ENCODE measurements at places on chromosomes 11 and 22.

DNA sequence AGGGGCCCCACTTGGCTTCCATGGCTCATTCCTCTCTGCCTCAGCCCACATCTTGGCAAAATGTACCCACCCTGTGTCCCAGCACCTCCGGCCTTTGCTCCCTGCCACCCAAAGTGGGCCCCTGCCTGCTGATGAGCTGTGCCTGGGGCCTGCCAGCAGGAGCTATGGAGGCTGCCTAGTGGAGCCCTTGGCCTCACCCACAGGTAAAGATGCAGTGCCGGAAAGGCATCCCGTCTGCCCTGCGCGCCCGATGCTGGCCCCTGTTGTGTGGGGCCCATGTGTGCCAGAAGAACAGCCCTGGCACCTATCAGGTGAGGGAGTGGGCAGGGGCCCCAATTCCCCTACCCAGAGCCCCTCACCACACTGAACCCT lies 1.3 kb downstream of the TBC1D10C start:
- no peak for DNase-seq

DNA sequence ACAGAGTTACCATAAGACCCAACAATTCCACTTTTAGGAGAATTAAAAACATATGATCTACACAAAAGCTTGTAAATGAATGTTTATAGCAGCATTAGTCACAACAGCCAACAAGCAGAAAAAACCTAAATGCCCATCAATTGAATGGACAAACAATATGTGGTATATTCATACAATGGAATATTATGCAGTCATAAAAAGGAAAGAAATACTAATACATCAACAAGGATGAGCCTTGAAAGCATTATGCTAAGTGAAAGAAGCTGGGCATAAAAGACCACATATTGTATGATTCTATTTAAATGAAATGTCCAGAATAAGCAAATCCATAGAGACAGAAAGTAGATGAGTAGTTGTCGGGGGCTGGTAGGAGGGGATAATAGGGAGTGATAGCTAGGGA lies 5.0 kb downstream of the MPZL2 start:
- no peak for DNase-seq

GRCh38 chr22:19430890-19431541 lies 517 bp downstream of the HIRA start:
- DNase-seq: no peak

DNA sequence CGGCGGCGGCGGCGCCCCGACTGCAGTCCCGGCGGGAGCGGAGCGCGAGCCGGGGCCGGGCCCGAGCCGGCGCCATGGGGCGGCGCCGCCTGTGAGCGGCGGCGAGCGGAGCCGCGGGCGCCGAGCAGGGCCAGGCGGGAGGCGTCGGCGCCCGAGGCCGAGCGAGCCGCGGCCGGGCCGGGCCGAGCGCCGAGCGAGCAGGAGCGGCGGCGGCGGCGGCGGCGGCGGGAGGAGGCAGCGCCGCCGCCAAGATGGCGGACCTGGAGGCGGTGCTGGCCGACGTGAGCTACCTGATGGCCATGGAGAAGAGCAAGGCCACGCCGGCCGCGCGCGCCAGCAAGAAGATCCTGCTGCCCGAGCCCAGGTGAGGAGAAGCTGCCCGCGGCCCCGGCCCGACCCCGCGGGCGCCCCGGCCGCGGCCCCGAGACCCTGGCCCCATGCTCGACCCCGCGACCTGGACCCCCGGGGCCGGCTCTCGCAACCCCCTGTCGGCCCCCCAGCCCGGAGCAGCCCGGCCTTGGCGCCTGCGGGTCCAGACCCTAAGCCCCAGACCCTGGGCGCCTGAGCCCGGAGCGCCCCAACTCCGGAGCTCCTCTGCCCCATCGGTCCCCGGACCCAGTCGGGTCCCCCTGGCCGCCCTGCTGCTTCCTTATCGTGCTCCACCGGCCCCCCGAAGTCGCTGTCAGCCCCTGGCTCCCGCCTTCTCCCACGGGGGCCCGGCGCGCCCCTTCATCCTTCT lies at the start of gene GRK2:
Gene GRK2, plus strand, starts transcription at position 25 of the 739 bp plus-strand sequence. Its CDS starts 227 bp downstream, at position 252.
- DNase-seq: no peak

GRCh38 chr11:111908639-111909305 lies 2.8 kb downstream of the CRYAB start:
- no peak for DNase-seq

DNA sequence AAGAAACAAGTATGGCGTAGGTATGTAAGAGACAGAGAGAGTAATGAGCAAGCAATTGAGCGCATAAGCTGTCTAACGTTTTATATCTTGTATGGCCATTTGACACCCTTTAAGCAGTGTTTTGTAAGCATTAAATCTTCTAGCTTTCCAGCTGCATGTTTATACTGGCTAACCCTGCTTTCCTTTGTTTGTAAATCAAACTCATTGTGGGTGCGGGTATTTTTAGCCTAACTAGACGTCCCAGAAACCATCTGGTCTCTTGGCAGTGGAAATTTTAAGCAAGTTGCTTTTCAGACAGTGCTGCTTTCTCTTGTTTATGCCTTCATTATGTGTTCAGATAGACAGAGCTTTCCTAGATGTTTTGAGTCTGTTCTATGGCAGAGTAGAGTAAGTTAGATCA lies 73.5 kb downstream of the RNF169 start:
- DNase-seq: no peak

GRCh38 chr11:45607995-45608394 lies 57.4 kb downstream of the CHST1 start:
- no peak for DNase-seq

DNA sequence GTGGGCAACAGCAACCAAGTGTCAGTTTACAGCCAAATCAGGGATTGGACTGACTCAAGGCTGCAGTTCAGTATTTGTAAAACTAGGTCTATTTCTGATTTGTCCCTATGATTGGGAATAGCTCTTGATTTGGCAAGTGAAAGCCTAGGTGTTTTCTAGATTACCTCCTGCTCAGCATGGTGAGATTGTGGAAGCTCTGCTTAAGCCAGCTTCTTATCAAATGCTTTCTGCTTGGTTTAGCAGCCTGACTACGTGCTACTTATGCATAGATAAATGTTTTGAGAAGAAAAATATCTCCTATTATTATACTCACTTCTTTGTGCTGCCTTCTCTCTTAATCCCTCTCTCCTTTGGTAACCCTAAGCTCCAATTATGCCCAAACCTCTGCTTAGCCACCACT lies 86.3 kb upstream of the AMOTL1 start:
- DNase-seq: no peak

- DNase-seq: no peak
Observed at GRCh38 chr22:40025856-40026255, 31.1 kb downstream of the FAM83F start.

Data from esophagus squamous epithelium (tissue), 5 donors.